Mesothelial cell of epicardium (in vitro differentiated cells): ENCODE measurements at places on chromosomes 11 and 22.

GRCh38 chr11:76167590-76167989 is 38.7 kb downstream of the WNT11 start:
- DNase-seq: no peak

DNA sequence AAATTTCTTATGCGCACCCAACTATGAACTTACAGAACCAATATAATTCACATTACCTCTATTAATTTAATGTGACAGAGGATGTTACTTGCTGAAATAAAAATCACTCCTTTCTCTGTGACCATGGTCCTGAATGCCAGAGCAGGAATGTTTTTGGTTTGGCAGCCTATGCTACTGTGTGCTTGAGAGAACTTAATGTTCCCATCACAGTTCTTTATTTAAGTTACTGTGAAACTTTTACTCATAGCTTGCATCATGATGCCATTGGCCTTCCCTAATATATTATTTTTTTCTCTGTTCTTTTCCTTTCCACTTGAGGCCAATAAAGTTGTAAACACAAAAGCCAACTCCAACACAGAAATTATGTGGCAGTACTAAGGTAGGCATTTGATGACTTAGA is 142.2 kb downstream of the FAM76B start:
- DNase-seq: no peak

GRCh38 chr11:1054143-1055108 is 17.9 kb upstream of the MUC6 start:
- DNase-seq: peak; percentile 31

DNA sequence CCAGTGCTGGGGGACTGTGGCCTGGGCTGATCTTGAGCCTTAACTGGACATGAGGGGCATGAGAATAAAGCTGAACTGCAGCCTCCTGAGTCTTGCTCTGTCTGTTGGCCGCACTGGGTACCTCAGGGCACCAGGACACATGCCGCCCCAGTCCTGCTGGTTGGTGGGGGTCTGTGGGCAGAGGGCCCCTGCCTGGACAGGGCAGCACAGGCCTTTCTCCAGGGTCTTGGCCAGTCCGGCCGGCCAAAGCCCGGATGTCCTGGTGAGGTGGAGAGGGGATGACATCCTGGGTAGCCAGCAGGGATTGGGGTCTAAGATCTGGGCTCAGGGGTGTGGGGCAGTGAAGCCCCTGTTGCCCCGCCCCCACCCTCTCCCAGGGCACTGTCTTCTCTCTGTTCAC is 1.5 kb upstream of the RPS6KA4 start:
- no peak for DNase-seq

- DNase-seq: no peak
These were observed 29.5 kb downstream of the C2CD3 start for GRCh38 chr11:74141241-74141695.

- no peak for DNase-seq
These were observed 1382.4 kb downstream of the BRD1 start for GRCh38 chr22:48445113-48445827.

DNA sequence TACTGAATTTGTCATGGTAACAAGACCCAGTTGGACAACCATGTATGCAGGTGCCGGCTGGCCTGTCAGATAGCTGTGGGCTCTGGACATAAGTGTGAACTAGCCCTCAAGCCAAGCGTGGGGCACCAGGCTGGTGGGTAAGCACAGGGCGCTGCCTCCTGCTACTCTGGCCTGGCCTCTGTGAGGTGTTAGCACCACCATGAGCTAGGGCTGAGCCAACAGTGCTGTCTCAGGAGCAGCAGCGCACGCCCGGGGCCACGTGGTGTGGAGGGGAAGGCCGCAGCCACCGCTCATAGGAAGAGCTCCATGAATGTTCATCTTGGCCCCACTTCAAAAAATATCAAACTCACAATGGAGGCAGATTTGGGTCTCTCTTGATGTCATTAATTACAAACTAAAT is 35.3 kb upstream of the GNB1L start:
- no peak for DNase-seq

GRCh38 chr22:19518635-19519034 is 5.6 kb downstream of the CLDN5 start:
- no peak for DNase-seq

DNA sequence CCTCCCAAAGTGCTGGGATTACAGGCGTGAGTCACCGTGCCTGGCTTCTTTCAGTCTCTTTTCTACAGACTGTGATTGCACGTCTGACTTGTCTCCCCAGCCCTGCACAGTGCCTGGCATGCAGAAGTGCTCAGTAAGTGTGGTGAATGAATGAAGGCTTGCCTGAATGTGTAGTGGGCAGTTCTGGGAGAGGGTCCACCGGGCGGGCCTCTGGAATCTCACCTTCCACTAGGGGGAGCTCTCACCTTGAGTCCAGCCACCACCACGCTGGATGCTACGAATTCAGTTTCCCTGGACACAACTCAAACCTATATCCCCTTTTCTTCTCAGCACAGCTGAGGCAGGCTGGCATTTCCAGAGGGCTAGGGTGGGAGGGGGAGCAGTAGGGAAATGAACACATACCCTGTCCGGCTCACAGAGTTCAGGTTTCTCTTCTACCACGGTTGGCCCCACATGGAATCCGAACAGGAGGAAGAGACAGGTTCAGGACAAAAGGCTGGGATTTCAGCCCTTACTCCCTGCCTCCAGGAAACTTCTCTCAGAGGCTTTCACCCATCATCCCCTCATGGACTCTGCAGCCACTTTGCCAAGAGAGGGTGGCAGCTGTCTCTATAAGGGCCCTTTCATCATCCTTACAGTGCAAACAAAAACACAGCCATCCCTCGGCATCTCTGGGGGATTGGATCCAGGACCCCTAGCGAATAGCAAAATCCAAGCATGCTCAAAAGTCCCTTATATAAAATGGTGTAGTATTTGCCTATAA is 86.8 kb downstream of the NECTIN1 start:
- DNase-seq: no peak

DNA sequence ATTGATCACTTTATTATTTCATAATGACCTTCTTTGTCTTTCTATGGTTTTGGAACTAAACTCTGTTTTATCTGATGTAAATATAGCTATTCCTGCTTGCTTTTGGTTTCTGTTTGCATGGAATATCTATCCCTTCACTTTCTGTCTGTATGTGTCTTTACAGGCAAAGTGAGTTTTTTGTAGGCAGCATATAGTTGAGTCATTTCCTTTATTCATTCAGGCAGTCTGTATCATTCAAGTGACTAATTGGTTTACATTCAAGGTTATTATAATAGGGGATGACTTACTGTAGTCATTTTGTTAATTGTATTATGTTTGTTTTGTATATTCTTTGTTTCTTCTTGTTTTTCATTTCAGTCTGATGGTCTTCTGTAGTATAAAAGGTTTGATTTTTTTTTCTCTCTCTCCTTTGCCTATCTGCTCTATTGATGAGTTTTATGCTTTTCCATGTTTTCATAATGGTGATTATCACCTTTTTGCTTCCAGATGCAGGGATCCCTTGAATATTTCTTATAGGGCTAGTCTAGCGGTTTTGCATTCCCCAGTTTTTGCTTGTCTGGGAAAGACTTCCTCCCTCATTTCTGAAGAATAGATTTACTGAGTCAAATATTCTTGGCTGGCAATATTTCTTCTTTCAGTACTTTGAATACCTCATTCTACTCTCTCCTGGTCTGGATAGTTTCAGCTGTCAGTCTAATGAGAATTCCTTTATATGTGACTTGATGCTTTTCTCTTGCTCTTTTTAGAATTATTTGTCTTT is 50.4 kb downstream of the GDPD4 start:
- no peak for DNase-seq

GRCh38 chr22:28943501-28943879 is 60.1 kb downstream of the ZNRF3 start:
- no peak for DNase-seq

GRCh38 chr11:75450826-75451821 is 18.1 kb upstream of the KLHL35 start:
- DNase-seq: no peak

DNA sequence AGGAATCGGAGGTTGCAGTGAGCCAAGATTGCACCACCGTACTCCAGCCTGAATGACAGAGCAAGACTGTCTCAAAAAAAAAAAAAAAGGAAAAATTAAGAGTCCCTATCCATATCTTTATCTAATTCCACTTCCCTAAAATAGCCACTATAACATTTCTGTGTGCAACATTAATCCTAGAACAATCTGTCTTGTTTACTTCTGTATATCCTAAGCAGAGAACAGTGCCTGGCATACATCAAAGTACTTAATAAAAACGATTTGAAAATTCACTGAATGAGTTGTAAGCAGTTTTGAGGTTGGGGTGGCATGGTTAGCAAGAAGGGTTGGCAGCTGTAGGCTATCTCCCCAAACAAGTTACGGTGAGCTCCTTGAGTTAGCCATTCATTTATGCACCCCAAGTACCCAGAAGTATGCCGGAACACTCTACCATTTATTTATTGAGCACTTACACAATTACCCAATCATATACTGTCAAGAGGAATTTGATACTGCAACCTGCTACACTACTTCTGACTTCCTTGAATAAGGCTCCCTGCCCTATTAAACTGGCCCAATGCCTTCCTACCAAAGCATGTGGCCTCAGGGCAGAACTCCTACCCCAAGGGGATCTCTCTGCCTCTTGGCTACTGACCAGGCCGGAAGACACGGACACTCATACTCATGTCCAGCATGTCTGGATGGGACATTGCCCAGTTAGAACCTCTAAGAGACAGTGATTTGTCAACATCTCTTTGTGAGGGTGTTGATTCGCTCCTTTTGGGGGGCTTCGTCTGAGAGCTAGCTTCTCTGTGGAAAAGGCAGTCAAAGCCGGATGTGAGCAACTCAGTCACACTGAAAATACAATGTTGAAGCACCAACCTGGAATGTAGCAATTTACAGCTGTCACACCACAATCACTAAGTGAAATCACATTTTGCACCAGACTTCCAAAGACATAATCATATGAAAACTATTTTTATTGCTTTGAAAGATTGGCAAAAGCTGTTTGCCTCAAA is 16.3 kb upstream of the TMEM41B start:
- no peak for DNase-seq

GRCh38 chr11:58061813-58062212 is 31.1 kb downstream of the OR6Q1 start:
- DNase-seq: no peak

- DNase-seq: no peak
These were observed 240.2 kb downstream of the TBC1D22A start for GRCh38 chr22:47002692-47003091.

DNA sequence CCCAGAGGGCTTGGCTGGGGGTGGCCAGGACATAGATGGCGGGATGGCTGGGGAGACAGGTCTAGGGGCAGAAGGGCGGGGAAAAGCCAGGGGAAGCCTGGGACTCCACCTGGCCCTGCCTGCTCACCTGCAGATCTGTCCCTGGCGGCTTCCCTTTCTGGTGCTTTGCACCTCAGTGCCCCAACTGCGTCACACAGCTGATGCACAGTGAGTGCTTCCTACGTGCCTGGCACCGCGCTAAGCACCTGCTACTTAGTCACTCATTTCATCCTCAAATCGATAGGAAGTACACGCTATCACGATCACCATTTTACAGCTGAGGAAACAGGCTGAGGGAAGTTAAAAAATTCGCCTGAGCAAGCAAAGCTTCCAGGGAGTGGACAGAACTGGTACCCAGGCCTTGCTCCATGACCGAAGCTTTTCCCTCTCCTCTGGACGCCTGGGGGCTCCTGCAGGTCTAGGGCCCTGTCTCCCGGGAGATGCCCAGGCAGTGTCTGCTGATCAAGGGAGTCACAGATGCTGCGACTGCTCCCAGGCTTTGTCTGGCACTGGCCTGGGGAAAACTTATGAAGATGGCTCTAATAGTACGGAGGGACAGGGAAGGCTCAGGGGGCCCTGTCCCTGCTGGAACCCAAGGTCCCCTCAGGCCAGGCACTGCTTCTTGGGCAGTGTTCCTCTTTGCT is 63.0 kb upstream of the TTLL12 start:
- DNase-seq: no peak

DNA sequence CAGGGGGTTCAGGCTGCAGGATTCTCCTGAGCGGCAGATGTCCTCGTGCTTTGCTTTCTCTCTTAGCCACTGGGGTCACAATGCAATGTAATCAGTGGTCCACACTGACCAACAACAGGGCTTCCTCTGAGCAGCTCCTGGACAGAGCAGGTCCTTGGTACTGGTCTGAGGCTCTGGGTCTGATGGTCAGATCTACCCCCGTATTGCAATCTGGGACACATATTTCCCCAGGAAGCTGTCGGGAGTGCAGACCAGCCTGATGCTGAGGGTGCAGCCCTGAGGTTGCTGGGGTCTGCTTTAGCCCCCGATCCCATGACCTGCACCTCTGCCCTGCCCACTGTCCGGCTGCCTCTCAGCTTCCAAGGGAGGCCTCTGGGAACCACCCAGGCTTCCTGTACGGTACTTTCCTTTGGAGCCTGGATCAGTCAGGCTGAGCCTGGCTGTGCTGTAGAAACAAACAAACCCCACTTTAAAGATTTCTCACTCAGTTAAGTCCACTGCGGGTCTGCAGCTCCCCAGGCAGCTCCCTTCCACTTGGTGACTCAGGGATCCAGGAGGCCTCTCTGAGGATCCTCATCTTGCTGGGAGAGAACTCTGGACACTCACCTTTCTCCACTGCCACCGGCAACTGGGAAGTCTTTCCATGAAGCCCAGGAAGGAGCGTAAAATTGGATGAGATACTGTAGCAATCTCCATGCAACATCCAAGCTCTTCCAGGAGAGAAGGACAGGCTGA is 1046.6 kb downstream of the TBC1D22A start:
- no peak for DNase-seq

GRCh38 chr11:63846897-63847296 is 8.0 kb downstream of the MARK2 start:
- DNase-seq: no peak

- DNase-seq: peak; percentile 11
These were observed 261.7 kb downstream of the BUD13 start for GRCh38 chr11:116510886-116511650.

DNA sequence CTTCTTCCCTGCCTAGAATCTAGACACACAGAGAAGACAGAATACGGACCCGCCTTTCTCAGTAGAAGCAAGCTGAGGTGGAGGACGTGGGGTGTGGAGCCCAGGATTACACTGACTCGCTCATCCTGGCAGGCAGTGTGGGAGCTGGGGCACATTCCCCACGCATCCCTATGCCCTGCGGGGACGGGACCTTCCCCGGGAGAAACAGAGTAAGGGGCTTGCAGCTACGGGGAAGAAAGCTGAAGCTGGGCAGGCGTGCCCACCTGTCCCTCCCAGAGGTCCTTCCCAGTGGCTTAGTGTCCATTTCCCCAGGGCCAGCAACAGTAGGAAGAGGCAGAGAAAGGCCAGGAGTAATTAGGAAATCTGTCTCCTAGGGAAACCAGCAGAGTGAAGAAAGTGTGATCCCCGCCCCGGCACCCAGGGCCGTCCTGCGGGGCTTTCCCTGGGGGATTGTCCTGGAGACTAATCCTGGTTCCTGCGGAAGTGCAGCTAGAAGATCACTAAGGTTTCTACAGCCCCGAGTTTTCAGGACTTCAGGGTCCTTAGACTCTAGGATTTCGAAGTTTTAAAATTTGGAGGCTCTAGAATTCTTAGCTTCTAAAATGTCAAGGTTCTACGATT is 7.8 kb downstream of the DNAJB13 start:
- DNase-seq: no peak

DNA sequence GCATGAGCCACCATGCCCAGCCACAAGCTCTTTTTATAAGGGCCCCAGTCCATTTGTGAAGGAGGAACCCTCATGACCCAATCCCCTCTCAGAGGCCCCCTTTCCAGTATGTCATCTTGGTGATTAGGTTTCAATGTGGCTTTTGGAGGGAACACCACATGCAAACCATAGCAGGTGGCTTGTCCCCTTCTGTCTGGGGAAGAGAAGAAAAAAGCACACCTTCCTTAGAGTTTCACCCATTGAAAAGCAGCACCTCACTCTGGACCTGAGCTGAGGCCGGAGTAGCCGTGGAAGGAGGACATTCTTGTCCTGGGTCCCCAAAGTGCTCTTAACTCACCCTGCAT is 25.4 kb downstream of the NEAT1 start:
- no peak for DNase-seq
